ENCODE measurements at places on chromosomes 5 and 9.

- DNase-seq, result peak; percentile 74
Observed at GRCh38 chr5:75656311-75657003, 45.2 kb downstream of the ANKDD1B start.

DNA sequence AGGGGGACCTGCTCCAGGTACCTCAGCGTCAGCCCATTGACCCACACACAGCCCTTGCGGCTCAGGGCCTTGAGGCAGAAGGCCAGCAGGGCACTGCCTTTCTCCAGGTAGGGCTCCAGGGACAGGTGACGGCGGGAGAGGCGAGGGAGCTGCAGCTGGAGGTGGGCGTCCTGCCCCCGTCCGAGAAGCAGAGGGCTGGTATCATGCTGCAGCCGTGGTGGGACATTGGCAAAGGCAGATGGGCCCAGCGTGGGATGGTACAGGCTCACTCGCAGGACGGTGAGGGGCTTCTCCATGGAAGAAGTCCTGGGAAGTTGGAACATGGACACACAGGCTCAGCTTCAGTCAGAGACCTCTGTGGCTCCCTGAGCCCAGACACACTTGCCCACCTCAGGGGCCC lies 2.5 kb upstream of the DCANP1 start:
- no peak for DNase-seq

- no peak for DNase-seq
Observed at GRCh38 chr5:131825404-131826013, 28.7 kb upstream of the FNIP1 start.

- DNase-seq, result no peak
Observed at GRCh38 chr5:219991-220390, 1.9 kb downstream of the SDHA start.

GRCh38 chr5:141914199-141914743 lies 9.4 kb upstream of the DELE1 start:
- no peak for DNase-seq

DNA sequence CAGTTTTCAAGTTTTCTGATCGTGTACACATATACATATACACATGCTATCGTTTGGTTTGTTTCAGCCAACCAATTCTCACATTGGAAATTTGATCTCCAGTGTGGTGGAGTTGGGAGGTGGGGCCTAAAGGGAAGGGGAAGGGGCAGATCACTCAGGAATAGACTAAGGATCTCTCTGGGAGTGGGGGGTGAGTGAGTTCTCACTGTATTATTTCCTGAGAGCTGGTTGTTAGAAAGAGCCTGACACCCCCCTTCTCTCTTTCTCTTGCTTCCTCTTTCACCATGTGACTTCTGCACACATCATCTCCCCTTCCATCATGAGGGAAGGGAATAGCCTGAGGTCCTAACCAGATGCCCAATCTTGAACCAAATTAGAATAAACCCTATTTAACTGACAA lies 551.7 kb downstream of the MAT2B start:
- DNase-seq, result no peak

- DNase-seq, result no peak
Observed at GRCh38 chr9:129259375-129259774, 81.3 kb upstream of the IER5L start.

GRCh38 chr9:126413391-126414068 lies 86.9 kb downstream of the MVB12B start:
- DNase-seq, result no peak

DNA sequence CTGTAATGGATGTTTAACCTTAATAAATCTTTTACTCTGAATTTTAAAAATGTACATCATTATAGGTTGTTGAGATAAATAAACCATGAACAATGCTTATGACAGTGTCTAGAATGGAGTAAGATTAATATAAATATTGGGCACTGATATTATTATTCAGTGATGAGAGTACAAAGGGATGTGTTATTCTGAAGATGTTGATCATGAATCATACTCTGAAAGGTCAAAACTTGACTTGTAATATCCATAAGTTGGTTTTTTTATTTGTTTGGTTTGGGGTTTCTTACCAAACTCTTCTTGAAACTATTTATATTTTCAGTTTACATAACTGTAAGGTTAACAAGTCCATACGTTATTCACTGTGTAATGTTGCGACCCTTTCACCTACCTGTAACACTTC lies 163.2 kb downstream of the MPDZ start:
- DNase-seq, result no peak

DNA sequence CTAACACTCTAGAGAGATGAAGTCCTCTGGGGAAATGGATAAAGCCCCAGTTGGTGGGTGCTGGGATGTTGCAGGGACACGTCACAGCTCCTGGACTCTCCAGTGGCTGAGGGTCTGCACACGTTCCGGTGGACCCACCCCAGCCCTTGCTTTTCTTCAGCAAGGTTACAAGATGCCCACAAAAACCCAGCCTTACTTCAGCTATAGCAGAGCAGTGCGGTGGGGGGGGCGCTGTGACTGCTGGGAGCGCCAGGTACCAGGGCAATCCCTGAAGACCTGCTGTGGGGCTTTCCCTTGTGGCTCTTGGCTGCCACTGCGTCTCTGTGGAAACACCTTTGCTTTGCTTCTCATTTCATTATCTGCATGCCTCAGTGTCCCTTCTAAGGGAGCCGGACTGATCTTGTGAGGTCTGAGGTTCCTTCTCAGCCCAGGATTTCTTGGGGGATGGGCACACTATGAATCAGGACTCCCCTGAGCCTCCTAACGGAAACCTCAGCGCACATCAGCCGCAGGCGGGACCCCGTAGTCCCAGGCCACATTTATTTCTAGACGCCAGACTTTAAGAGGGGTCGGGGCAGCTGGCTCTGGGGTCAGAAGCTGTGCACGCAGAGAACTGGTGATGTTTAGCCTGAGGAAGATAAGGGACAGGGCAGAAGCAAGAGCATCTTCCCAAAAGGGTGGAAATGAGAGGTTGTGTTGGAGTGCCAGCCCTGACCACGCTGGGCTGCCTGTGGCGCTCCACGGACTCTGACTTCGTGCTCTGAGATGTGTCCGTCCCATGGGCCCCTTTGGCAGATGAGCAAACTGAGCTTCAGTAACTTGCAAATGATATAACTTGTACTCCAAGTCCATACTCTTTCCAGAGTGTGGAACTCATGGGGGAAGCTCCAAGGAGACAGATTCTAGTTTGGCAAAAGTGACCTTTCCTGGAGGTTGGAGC lies 106.8 kb downstream of the WNK2 start:
- DNase-seq, result no peak

All from NCI-H345 (cell line).